Esophagus squamous epithelium (tissue), 5 donors: ENCODE measurements at places on chromosomes 7 and 10.

DNA sequence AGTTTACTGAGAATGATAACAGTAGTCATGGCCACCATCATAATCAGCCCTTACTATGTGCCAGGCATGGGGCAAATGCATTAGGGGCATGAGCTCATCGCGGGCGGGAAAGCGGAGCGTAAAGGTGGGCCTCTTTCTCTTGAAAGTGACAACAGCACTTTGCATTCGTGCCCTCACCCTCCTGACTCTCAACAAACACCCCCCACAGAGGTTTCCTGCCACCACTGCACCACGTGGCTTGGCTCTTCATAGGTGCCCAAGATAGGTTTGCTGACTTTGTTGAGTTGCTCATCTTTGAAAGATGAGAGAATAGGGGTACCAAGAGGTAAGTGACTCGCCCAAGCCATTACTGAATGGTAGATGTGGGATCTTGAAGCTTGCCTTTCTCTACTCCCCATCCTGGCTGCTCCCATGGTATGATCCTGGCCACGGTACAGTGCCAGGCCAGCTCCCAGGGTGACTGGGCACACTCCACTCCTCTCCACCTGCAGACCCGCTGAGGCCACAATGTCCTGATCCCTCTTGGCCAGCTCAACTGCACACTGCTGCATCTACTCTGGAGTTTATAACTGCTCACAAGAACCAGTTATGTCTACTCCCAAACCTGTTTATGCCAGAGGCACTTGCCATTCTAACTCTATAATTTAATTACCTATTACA, 26.0 kb downstream of the SLIT1 start:
- H3K36me3 ChIP-seq: no peaks in the 10 kb centered on the region
- DNase-seq: no peak
- H3K27me3 ChIP-seq: no peaks in the 10 kb centered on the region

DNA sequence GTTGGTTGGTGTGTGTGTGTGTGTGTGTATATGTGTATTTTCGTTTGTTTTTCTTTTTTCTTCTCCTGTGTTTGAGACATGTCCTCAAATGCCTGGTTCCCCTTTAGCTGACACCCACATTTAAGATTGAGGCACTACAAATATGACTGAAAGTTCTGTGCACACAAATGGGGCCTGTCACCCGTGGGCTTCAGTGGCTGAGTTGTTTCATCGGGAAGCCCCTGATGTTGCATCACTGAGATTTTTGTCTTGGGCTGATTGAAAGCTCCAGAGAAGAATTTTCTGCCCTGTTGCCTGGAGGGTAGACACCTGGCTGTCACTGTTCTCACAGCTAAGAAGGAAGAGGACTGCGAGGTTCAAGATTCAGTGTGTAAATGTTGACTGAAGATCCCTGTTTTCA, 283.8 kb upstream of the C7orf33 start:
- H3K4me3 ChIP-seq: no peak overlapping the region
- DNase-seq: no peak
- no peaks in the 10 kb centered on the region for H3K27me3 ChIP-seq
- H3K36me3 ChIP-seq: no peaks in the 10 kb centered on the region

GRCh38 chr10:70575874-70576802, 26.4 kb downstream of the PRF1 start:
- H3K4me1 ChIP-seq: peaks cover 50% of the 10 kb centered on the region
- H3K4me3 ChIP-seq: peak overlapping the region; percentile 12
- H3K27ac ChIP-seq: no peak overlapping the region
- H3K27me3 ChIP-seq: no peaks in the 10 kb centered on the region
- no peak for DNase-seq

DNA sequence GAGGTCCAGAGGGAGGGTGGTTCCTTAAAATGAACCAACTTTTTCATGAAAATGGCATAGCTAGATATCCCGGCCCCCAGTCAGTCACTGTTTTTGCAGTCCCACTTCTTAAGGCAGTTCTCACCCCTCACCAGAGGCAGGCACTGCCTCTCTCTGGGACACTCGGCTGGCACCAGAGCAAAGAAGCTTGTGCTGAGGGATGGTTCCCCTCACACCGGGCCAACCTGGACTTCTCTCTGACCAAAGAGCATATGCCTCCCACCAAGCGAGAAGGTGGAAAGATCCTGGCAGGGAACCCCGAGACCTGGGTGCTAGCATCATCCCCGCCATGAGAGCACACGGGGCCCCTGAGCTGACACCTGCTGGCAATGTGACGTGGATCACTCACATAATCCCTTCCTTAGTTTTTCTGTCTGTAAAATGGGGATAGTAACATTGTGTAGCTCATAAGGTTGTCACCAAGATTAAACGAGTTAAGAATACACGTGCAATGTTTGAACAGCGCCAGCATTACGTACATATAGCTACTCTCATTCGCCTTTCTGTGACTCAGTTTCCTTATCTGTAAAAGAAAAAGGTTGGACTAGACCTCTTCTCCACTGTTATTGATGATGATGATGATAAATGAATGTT, 88.5 kb downstream of the PARP12 start:
- DNase-seq: no peak
- no peaks in the 10 kb centered on the region for H3K4me1 ChIP-seq
- H3K4me3 ChIP-seq: no peak overlapping the region
- H3K27ac ChIP-seq: no peak overlapping the region
- no peaks in the 10 kb centered on the region for H3K36me3 ChIP-seq

DNA sequence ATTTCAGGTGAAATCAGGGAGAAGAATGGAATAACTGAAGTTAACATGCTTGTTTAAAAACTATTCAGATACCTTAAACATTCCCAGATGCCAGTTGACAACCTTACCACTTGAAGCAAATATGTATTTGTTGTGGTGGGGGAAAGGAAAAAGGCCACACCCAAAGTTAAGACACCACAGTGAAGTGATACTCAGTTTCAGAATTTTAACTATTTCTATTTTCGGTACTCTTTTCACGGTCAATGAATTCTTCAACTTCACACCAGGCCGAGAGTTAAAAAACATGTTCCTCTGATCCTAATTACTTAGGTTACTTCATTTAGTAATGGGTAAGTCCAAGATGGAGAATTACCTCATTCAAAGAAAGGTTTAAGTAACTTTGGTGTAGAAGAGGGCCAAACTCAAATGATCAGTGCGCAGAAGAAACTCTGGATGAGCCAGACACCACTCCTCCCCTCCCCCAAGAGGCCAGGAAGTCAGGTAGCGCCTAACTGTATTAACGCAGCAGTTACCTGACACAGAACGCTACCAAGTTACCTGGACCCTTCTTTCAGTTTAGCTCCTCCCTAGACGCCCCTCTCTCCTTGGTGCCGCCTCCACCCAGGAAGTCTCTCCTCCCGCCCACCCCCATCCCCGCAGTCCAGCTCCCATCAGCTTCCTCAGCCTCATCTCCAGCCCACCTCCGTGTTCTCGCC, 700 bp downstream of the MTPN start:
- DNase-seq: no peak
- peak overlapping the region; percentile 79 for H3K4me3 ChIP-seq
- no peaks in the 10 kb centered on the region for H3K36me3 ChIP-seq
- peaks cover 3% of the 10 kb centered on the region for H3K4me1 ChIP-seq
- peak overlapping the region; percentile 91 for H3K27ac ChIP-seq

DNA sequence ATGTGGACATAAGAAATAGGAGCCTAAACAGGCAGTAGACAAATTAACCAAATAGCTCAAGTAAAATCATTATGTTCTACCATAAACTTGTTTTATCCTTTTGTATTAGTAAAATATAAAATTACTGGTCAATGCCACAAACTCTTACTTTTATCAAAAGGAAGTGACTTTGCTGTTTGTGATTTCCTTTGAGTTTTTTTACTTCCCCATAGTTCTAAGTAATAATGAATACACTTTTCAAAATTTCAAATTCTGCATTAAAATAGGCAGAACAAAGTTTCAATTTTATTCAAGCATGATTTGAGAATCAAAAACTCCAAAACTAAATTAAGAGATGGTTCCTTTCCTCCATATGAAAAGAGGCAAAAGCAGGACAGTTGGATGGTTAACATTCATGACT, 139.7 kb upstream of the ABCB5 start:
- no peak for DNase-seq
- H3K4me3 ChIP-seq: no peak overlapping the region
- no peaks in the 10 kb centered on the region for H3K27me3 ChIP-seq

DNA sequence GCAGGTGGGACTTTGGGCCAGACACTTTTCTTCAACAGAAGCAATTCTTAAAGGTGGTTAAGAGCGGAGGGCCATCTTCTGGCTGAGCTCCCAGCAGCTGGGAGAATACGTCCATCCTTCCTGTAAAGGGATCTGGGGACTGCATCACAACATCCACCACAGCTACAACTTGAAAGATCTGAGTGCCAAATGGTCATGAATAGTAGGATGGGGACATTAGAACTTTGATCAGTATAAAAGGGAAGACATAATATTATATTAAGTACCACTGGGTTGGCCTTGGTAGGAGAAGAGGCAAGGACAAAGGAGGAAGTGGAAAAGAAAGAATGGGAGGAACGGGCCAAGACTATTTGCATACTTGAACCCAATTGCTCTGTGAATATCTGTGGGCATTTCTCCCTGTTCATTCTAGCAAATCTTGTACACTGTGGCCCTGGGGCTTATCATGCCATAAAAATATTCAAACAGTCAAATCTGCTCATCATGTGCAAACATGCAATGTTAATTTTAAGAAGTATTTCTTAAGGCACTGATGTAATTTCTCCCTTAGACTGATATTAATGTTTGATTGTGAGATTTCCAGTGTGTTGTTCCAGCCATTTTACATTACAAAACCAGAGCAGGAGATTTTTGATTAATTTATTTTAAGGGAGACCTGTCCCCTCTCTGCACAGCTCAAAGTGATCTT, 65.5 kb upstream of the CREB5 start:
- no peak overlapping the region for H3K4me3 ChIP-seq
- H3K27ac ChIP-seq: peak overlapping the region; percentile 31

DNA sequence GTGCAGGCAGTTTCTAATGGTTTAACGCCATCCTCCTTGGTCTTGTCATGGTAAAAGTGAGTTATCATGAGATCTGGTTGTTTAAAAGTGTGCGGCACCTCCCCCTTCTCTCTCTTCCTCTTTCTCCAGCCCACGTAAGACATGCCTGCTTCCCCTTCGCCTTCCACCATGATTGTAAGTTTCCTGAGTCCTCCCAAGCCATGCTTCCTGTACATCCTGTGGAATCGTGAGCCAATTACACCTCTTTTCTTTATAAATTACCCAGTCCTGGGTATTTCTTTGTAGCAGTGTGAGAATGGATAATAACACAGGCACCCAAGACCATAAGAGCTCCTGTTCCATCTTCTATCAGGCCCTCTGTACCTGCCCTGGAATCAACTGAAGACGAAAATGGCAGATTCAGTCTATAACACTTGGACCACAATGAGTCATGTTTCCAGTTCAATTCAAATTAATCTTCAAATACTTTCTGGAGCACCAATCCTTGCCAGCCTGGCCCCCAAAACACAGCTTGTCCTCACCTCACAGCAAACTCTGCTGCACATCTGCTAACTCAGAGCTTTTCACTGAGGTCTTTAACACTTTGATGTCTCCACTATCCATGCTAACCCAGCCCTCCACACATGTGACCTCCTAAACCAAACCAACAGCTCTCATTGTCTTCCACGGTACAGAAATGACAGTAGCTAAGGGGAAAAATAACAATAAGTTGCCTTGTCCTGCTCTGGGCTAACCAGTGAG, 73.2 kb downstream of the SFMBT2 start:
- H3K27me3 ChIP-seq: no peaks in the 10 kb centered on the region
- no peak for DNase-seq
- no peak overlapping the region for H3K27ac ChIP-seq
- H3K36me3 ChIP-seq: no peaks in the 10 kb centered on the region
- no peak overlapping the region for H3K4me3 ChIP-seq

GRCh38 chr7:51224811-51225595, 91.6 kb downstream of the COBL start:
- no peaks in the 10 kb centered on the region for H3K27me3 ChIP-seq
- no peaks in the 10 kb centered on the region for H3K36me3 ChIP-seq
